ENCODE measurements at places on chromosomes 6 and 20.

- no peak for DNase-seq
Measured at GRCh38 chr20:25730862-25731261, 34.2 kb upstream of the ZNF337 start.

DNA sequence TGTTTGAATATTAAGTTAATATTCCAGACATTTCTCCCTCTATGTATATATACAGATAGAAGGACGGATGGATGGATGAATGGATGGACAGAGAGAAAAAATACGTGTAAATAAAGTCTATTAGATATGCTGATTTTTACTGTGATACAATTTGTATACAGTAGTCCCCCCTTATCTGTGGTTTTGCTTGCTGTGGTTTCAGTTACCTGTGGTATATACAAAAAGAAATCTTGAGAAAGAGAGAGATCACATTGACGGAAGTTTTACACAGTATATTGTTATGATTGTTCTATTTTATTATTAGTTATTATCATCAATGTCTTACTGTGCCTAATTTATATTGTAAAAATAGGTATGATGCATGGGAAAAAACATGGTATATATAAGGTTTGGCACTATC is 290.2 kb downstream of the UTRN start:
- no peak for DNase-seq

DNA sequence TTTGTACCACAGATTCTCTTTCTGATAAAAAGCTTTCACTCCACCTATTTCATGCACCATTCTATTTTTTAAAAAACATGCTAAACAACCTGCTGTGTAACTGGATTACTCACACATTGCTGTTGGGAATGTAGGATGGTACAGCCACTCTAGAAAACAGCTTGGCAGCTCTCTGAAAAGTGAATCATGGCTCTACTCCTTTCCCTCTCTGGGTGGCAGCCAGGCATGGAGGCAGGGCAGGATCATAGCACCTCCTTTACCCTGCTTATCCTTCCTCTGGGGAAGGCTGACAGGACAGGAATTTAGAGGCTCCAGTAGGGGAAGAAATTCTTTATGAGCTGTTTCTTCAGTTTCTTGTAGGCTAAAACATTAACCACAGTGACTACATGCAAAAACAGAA is 6.7 kb upstream of the VNN2 start:
- no peak for DNase-seq

DNA sequence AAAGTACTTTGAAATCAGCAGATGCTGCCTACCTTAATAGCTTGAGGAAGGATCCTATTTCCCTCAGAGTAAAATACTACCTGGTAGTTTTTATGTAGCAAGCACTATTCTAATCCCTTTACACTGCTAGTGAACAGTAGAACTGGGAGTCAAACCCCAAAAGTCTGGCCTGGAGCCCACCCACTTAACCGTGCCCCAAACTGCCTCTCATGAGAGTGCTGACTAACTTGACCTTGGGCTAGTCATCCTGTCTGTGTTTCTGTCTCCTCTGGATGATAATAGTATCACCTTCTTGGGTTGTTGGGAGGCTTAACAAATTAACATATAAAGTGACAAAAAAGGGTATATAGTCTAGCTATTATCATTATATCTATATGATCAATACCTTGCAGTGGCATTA is 140.5 kb downstream of the RCAN2 start:
- DNase-seq, result no peak

DNA sequence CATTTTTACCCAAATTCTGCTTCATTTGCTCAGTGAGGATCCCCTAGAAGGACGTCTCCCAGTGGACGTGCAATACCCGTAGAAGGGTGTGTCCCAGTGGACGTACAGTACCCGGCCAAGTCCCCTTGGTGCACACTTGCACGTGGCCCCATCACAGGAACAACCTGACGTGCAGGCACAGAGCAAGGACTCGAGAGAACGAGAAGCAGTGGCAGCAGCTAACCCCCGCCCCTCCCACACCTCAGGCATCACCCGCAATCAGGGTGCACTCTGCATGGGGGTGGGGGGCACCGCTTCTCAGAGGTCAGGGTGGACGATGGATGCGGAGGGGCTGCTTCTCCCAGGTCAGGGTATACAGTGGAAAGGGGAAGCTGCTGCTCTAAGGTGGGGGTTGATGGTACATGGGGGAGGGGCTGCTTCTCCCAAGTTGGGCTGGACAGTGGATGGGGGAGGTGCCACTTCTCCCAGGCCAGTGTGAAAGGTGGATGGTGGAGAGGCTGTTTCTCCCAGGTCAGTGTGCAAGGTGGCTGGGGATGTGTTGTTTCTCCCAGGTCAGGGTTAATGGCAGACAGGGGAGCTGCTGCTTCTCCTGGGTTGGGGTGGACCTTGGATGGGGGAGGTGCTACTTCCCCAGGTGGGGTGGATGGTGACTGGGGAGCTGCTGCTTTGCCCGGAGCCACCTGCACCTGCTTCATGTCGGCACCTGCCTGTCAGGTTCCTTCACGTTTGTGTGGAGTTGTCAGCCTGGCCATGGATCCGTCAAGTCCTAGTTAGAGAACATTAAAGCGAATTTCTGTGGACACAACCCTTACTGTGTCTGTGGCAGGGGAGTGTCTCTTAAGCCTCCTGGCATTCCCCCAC is 1.0 kb upstream of the THBS2 start:
- no peak for DNase-seq

GRCh38 chr6:105808571-105808970 is 277.6 kb upstream of the PRDM1 start:
- no peak for DNase-seq

GRCh38 chr6:35280903-35281302 is 16.7 kb upstream of the DEF6 start:
- no peak for DNase-seq

DNA sequence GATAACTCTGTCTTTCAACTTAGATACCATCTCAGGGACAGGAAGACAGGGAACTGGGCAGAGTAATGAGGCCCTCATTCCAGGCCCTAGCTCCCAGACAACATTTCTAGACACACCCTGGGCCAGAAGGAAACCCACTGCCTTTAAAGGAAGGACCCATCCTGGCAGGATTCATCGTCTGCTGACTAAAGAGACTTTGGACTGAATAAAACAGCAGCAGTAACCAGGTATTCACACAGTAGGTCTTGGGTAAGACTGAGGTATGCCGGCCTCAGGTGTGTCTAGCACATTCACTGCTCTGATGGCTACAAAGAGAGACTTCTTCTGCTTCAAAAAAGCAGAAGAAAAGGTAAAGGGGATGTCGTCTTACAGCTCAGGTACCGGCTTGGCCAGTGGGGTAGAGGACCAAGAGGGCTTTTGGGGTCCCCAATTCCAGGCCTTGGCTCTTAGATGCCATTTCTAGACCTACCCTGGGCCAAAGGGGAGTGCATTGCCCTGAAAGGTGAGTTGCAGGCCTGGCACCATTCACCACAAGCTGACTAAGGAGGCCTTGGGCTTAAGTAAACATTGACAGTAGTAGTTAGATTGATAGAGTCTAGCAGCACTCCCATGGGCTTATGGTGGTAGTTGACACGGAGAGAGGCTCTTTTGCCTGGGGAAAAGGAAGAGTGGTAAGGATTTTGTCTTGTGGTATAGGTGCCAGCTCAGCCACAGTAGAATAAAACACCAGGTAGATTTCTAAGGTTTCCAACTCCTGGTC is 13.4 kb downstream of the SNX14 start:
- no peak for DNase-seq

DNA sequence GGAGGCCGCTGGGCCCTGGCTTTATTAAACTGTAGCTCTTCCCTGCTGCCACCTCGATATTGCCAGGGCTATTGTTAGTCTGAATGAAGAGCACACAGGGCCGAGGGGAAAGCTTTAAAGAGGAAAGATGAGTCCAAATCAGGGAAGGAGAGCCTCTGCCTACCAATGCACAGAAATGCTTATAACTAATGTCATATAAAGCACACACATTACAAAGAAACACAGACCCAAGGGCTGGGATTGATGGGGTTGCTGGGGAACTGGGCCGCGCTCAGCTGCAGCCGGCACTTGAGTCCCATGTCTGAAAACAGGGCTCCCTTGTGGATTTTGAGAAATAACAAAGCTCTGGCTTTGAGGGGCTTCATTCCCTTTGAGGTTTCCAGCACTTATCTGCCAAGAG is 232.6 kb downstream of the CD83 start:
- DNase-seq, result no peak

GRCh38 chr20:36132802-36133211 is 21.7 kb upstream of the EPB41L1 start:
- DNase-seq, result no peak

- DNase-seq, result no peak
Measured at GRCh38 chr6:134249239-134249758, 68.6 kb downstream of the SGK1 start.

GRCh38 chr6:149127212-149127611 is 190.3 kb upstream of the TAB2 start:
- DNase-seq, result no peak

DNA sequence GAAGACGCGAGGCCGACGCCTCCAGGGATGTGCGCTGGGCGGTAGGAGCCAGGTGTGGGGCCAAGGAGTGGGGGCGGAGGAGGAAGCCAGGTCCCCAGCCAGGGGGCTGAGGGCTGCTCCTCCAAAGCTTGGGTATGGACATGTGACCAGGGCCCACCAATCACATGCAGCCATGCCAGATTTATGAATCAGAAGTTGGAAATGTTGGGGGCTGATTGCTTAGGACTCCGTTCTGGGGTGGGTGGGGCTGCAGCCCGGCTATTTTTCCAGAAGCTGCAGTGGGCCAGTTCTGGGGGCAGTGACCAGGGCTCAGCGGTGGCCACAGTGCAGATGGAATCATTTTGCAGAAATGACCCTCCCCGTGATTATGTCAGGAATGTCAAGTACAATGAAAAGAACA is 96.0 kb downstream of the CEBPB start:
- DNase-seq, result no peak

GRCh38 chr6:165585060-165585459 is 78.0 kb downstream of the PDE10A start:
- DNase-seq, result no peak

DNA sequence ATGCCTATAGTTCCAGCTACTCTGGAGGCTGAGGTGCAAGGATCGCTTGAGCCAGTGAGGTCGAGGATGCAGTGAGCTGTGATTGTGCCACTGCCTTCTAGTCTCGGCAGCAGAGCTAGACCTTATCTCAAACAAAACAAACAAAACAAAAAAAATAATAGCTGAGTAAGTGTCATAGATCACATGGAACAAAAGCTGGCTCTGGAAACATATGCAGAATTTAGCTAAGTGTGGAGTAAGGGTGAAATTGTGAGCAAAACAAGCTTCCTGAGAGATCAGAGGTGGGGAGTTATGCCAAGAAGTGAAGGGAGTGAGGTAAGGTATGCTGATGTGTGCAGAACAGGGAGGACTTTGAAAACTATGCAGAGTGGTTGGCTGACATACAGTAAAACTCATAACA is 18.7 kb downstream of the SGK1 start:
- no peak for DNase-seq

- DNase-seq, result no peak
Measured at GRCh38 chr6:167452338-167453081, 127.6 kb downstream of the TTLL2 start.

- no peak for DNase-seq
Measured at GRCh38 chr6:119832411-119832810, 482.9 kb upstream of the MAN1A1 start.

- DNase-seq, result no peak
Measured at GRCh38 chr6:143689852-143690251, 12.1 kb downstream of the PHACTR2 start.

DNA sequence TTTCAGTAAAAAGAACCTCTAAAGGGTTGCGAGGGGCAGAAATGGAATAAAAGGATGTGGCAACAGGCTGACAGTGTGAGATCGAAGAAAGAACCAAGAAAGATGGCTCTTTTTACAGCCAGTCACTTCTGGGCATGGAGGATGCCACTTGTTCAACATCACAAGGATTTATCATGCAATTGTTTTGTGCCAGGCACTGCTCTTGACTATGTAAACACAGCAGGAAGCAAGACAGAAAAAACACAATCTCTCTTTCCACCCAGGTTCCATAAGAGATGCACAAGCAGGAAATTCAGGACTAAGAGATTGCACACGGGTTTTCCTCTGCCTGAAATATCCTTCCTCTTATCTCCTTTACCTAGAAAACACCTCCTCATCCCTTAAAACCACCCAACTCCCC is 38.0 kb downstream of the FOXA2 start:
- no peak for DNase-seq

- no peak for DNase-seq
Measured at GRCh38 chr6:77644102-77644705, 8.6 kb upstream of the MEI4 start.

DNA sequence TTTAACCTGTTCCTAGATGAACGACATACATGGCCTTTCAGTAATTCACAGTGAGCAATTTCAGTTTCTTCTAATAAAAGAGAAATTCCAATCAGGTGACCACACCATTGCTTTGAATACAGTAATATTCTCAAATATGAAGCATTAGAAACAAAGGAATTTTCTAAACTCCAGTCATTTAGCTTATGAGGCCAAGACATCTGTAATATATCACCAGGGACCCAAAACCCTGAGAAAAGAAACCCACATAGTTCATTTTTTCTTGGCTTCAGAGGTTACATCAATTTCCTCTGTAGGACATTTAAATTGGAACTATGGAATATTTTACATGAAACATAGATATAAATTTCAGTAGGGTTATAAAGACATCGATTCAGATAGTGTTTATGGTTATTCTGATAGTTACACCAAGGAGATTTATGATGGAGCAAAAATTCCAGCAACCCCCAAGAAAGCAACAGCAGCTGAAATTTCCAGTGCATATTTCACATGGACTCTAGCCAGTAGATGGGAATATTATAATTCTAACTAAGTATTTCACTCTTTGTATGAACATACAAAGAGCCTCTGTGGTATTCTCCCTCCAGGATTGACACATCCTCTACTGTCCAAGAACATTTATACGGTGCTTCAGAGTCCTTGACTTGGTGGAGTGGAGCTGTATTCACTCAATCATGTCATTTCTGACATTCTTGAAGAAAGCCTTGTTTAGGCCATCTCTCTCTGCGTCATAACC is 82.9 kb downstream of the ADGRG6 start:
- no peak for DNase-seq

DNA sequence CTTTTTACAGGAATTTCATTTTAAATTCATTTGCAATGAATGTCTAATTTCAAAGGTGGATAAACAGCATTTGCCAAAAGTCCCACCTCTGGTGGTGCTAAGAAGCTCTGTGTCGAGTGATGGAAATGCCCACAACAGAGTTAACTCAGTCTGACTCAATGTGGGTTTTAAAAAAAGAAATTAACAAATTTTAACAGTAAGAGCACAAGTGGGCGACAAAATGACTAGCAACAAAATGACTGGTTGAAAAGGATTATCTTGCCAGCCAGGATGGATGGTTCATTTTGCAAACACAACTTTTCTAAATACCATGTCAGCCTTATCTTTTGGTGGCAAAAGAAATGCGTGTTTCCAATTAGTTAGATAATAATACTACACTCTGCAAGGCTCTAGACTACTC is 14.3 kb upstream of the TAGAP start:
- no peak for DNase-seq
